NCI-H1417 treated with DMSO at 0.1 percent for 48 hours (cell line): ENCODE measurements at places on chromosomes 13 and 19.

DNA sequence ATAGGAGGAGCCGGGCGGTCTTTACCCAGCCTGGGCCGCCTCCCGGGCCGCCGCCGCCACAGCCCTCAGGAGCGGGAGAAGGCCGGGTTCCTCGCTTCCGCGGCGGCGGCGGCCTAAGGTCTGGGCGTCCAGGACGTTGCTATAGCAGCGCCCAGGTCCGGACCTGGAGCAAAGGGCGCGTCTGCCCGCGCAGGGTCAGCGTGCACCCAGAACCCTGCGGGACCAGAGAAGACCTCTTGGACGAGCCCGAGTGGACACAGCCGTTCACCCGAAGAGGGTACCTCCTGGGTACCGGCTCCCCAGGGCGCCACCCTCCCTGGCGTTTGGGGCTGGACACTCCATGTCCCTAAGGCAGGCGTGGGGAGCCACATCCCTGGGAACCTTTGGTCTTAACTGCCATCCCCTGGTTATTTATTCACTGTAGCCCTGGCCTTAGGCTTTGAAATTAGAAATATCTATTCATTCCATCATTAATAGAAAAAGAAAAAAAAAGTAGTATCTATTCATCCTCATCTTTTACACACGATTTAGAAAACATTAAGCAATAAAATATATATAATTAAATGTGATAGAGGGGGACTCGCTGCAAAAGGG lies 2.4 kb downstream of the DZIP1 start:
- no peak for DNase-seq

DNA sequence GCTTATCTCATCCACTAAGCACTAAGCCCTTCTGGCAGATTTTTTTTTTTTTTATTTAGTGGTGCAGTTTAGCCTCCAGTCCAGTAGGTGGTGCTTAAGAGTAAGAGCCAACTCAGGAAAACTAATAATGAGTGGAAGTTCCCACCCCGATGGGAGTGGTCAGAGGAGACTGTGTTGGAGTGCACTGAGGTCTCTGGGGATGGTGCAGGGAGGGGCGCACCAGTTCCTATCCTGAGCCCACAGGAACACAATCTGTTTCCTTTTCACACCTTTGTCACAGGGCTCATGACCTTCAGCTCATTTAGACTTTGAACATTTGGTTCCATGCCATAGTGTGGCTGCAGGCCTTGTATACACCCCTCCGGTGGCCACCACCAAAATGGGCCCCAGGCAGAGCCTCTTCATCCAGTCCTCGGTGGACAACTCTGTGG lies 367.4 kb downstream of the SPRY2 start:
- no peak for DNase-seq

DNA sequence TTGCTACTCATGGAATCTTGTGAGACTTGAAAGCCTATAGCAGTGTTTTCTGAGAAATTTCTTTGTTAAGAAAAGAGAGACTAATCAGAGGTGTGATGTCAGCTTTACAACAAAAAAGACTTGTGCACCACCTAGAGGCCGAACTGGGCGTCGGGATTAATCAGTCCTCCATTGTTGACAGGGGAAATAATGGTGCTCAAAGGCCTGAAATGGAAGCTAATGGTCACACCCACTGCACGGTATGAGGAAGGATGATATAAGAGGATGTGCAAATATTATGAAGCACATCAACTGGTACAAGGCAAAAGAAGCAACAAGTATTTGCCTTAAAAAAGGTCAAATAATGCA lies 480.2 kb upstream of the MIR17HG start:
- DNase-seq: peak; percentile 73

DNA sequence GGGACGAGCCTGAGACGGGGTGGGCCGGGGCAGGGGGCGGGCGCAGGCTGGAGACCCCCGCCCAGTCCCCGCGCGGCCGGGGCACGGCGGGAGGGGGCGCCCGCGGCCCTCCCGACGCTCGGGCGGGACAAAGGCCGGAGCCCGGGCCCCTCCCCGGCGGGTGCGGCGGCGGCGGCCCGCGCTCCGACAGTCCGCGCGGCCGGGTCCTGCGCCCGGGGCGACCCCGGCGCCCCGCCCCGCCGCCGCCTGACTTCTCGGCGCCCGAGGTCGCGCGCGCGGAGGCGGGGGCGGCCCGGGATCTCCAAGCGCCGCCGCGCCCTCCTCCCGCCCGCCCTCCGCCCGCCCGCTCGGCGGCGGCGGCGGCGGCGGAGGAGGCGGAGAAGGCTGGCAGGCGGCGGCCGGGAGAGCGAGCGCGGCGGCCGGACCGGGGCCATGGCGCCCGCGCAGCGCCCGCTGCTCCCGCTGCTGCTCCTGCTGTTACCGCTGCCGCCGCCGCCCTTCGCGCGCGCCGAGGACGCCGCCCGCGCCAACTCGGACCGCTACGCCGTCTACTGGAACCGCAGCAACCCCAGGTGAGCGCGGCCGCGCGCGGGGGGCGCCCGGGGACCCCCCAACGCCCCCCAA lies at the start of gene EFNA2:
TSS of gene EFNA2 (plus strand) at position 137 of the 624 bp plus-strand sequence. CDS start at position 433, 296 bp downstream.
- DNase-seq: no peak

- DNase-seq: no peak
These were observed 13.9 kb upstream of the DACH1 start for GRCh38 chr13:71880753-71881541.

- no peak for DNase-seq
These were observed 16.8 kb downstream of the ZNF57 start for GRCh38 chr19:2917275-2918184.

DNA sequence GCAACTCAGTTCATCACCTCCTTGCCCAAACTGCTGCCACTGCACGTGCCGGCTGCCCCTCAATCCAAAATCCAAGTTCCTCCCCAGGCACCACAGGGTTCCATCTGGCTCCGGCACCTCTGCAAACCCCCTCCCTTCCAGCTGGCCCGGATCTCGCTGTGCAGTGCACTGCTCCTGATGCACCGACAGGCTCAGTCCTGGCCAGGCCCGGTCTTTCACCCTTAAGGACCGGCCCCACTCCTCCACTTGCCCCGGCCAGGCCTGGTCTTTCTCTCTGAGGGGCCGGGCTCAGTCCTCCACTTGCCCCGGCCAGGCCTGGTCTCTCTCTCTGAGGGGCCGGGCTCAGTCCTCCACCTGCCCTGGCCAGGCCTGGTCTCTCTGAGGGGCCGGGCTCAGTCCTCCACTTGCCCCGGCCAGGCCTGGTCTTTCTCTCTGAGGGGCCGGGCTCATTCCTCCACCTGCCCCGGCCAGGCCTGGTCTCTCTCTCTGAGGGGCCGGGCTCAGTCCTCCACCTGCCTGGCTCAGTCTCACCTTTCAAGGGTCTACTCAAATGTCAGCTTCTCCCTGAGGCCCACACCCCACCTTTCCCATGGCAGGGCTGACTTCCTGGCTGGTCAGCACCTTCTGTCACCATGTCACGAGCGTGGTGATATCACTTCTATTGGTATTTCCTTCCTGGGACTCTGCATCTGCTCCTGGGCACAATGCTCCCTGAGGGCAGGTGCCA lies 6.9 kb downstream of the ZNF787 start:
- DNase-seq: no peak

DNA sequence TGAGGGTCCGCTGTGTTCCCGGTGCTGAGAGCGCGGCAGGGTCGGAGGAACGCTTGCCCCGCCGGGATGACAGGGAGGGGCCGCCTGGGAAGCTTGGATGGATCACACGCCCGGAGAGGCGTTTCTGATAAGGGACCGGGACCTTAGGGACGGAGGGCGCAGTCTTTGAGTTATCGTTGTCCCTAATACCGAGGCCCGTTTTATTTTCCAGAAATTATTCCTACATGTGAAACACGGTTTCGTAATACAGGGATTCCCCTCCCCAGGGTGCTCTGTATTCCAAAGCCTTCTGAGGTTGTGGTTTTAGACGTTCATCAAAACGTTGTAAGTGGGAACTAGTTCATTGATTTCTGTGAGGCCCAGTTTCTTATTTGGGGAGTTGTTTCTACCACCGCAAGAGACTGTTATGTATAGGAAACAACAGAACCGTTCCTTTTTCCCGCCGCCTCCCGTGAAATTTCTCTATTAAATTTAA lies 752 bp downstream of the PDCD5 start:
- no peak for DNase-seq

- no peak for DNase-seq
These were observed 193.6 kb downstream of the RAP2A start for GRCh38 chr13:97627566-97627965.

DNA sequence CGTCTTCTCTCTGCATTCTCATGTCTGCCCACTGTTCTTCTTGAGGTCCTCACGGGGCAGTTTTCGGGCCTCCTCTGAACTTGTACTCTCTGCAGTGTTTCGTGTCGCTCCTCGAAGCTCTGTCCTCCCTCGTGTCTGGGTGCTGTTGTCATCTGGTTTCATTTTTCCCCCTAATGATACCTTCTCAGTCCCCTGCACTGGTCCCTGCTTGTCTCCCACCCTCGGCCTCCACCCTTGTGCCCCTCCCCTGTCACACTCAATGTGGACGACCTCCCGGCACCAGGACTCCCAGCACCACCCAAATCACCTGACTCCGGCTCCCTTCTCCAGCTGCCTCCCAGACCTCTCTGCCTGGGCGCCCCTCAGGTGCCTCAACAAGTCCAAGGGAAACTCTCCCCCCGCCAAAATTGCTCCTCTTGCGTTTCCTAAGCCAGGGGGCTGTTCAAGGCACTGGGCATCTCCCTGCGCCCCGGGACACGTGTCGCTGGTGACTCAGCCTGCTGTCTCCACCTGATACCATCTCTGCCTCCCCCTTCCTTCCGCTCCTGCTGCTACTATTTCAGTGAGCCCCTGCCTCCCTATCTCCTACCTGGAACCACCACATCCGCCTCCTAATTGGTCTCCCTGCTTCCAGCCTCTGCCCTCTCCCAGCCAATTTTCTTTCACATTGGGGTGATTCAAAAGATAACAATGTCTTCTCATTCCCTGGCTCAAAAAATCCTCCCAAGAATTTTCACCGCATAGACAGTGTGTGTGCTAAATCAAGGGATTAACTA lies 49.5 kb downstream of the RFX2 start:
- DNase-seq: no peak

DNA sequence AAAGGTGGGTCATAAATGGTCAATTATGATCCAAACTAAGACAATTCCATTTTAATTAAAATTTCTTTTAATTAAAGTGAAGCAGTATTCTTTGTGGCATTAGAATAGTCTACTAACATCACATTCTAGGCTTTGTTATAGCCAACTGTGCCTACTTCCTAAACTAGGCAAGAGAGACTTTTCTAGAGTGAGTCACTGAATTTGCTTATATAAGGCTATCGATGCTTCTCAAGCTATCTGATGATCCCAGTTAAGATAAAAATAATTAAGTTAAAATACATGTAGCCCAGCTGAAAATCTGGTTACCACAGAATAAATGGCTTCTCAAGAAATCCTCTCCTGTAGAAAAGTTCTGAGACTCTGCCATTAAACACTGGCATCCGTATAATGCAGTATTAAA lies 12.5 kb downstream of the ANKRD10 start:
- no peak for DNase-seq

GRCh38 chr13:30097701-30098100 lies 209.7 kb downstream of the KATNAL1 start:
- DNase-seq: no peak

- DNase-seq: peak; percentile 59
These were observed 41.1 kb upstream of the CHST8 start for GRCh38 chr19:33580645-33581037.

DNA sequence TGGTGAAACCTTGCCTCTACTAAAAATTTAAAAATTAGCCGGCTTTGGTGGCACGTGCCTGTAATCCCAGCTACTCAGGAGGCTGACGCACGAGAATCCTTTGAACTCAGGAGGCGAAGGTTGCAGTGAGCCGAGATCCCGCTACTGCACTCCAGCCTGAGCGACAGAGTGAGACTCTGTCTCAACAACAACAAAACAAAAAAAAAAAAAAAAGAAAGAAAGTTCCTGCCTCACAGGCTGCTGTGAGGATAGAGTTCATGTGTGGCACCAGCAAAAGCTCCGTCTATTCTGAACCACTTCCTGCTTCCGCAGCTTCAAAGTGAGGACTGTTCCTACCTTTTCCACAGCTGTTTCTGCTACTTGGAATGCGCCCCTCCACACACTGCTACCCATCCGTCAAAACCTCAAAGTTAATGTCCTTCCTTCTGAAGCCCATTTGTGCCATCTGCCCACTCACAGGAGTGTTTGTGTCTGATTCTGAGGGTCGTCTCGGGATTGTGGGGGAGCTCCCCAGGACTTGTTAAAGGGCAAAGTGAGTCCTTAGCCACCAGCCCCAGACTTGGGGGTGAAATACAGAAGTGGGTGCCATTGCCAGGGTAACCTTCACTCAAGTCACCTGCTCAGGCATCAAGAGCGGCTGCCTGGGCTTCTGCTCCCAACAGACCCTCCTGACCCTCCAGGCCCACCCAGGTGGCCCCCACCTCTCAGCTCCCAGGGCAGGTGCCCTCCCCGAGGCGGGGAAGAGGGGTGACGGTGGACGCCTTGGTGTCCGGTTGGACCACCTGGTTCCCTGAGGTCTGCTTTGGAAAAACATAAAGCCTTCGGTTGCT lies 2.9 kb downstream of the MFSD12 start:
- no peak for DNase-seq

DNA sequence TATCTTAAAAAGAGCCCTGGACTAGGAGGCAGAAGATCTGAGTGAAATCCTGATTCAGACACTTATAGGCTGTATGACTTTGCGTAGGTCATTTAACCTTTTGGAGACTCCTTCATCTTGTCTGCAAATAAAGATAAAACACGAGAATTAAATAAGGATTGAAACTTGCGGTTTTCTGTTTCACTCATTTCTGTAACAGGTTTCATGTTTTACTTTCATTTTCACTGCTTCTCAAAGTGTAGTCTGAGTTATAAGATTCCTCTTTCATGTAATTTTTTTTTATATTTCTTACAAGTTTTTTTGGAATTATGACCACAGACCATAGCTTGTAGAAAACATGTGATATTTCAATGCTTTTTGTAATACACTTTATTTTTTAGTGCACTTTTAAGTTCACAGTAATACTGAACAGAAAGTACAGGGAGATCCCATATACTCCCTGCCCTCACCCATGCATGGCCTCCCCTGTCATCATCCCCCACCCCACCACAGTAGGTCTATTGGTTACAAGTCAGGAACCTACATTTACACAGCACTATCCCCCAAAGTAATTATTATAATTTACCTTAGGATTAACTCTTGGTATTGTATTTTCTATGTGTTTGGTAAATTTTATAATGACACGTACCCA lies 174.6 kb downstream of the ITGBL1 start:
- DNase-seq: no peak

DNA sequence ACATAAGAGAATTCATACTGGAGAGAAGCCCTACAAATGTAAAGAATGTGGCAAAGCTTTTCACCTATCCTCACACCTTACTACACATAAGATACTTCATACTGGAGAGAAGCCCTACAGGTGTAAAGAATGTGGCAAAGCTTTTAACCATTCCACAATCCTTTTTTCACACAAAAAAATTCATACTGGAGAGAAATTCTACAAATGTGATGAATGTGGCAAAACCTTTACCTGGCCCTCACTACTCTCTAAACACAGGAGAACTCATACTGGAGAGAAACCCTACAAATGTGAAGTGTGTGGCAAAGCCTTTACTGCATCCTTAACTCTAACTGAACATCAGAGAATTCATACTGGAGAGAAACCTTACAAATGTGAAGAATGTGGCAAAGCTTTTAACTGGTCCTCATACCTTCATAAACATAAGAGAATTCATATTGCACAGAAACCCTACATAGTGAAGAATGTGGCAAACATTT lies 14.0 kb upstream of the ZNF506 start:
- no peak for DNase-seq
